Activated CD4-positive, alpha-beta T cell treated with anti-CD3 and anti-CD28 coated beads for 48 hours (primary cell): ENCODE measurements at places on chromosomes 2 and 18.

- DNase-seq = no peak
Measured at GRCh38 chr2:158818511-158818910, 23.4 kb downstream of the DAPL1 start.

DNA sequence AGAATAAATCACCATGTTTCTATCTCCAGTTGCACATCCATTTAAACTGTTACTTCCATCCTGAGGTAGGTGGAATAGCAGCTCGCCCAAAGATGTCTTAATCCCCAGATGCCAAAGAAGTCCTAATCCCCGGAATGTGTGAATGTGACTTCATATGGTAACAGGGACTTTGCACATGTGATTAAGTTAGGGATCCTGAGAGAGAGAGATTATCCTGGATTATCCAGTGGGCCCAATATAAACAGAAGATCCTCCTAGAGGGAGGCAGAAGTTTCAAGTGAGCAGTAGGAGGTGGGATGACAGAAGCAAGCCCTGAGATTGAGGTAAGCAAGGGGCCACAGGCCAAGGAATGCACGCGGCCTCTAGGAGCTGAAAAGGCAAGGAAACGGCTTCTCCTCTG, 19.8 kb downstream of the CREG2 start:
- no peak for DNase-seq

- no peak for DNase-seq
Measured at GRCh38 chr2:219278655-219279150, 463 bp upstream of the DNAJB2 start.

- no peak for DNase-seq
Measured at GRCh38 chr18:11407940-11408339, 201.5 kb upstream of the SLC35G4 start.

GRCh38 chr2:181643151-181643550, 13.8 kb downstream of the CERKL start:
- DNase-seq = no peak

DNA sequence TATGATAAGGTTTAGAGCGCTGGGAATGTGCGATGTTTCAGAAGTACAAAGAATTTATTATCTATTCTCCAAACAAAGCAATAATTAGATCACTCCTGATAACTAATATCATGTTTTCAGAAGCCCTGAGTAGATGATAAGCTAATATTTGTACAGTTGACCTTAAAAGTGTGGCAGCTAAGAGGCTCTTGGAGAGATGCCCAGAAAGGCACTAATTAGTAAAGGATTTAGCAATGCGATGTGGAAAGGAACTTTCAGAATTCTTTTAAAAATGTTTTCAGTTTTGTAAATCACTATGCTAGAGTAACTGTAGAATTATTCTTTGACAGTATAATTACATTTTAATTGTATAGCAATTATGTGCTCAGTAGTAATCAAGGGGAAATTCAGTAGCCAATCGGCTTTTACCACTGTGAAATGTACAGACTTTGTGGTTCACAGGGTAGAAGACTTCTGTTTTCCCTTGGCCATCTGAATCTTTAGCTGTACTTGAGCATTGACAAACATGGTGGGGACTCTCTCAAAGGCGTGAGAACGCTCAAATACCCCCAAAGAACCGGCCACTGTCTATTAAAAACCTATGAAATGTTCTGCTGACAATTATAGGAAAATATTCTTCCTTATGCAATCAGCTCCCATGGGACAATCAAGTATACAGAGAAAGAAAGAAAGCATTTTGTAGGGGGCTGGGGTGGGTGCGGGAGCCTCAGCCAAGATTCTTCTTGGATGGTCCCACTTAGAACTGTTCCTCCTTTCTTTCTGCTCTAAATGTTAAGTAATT, 262.8 kb upstream of the AGAP1 start:
- DNase-seq = no peak

GRCh38 chr2:83475371-83475770, 983.7 kb downstream of the SUCLG1 start:
- DNase-seq = no peak

DNA sequence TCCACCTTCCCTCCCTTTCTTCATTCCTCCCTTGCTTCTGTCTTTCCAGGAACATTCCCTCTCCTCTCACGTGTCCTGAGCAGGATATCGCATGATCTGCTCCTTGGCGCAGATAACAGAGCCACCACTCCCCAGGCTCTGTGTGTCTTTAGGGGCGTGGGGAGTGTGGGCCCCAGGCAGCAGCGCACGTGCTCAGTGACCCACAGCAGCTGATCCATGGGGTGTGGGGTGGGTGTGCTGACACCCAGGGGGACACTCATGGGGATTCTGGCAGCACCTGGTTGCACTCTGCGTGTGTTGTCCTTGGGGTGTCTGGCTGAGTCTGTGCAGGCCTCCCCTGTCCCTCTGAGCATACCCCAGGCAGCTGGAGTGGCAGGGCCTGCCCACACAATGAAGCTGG, 9.9 kb upstream of the FOSL2 start:
- no peak for DNase-seq

- DNase-seq = no peak
Measured at GRCh38 chr2:46574457-46575355, 95.3 kb downstream of the TMEM247 start.

GRCh38 chr2:137420744-137421143, 543.5 kb upstream of the HNMT start:
- no peak for DNase-seq

- no peak for DNase-seq
Measured at GRCh38 chr2:64638502-64639120, 15.1 kb downstream of the SERTAD2 start.

- no peak for DNase-seq
Measured at GRCh38 chr2:219538504-219538951, 5.1 kb downstream of the CHPF start.

DNA sequence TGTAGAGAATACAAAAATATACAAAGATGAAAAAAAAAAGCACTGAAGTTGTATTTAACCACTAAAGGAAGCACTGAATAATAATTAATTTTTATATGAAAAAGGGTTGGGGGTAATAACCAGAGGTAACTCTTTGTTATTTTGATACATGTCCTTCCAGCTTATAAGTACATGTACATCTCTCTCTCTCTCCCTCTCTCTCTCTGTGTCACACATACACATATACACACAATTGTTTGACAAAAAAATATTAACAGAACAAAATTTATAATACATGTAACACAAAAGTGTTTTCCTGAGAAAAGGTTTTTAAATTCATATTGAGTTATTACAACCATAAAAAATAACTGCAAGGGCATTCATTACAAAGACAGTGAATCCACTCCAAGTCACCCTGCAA, 4.6 kb downstream of the WIPF1 start:
- DNase-seq = no peak

GRCh38 chr2:95225658-95226057, 18.3 kb downstream of the ZNF892 start:
- DNase-seq = no peak

- DNase-seq = no peak
Measured at GRCh38 chr2:33510586-33510968, 34.1 kb downstream of the RASGRP3 start.

DNA sequence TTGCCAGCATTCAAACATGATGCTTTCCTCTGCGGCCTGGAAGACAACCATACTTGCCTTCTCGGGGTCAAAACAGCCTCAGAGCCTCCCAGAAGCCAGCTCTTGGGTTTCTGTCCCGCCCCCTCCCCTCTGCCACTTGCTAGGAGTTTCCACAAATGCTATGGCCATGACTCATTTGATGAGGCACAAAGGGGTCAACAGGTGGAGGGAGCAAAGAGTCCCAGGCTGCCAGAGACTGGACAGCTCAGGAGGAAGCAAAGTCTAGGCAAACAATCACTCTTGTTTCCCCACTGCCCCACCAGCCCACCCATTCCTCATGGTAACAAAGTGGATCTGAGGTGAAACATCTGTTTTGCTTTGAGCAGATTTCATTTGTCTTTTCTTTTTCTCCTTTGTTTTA, 551.1 kb downstream of the TNS1 start:
- DNase-seq = no peak

DNA sequence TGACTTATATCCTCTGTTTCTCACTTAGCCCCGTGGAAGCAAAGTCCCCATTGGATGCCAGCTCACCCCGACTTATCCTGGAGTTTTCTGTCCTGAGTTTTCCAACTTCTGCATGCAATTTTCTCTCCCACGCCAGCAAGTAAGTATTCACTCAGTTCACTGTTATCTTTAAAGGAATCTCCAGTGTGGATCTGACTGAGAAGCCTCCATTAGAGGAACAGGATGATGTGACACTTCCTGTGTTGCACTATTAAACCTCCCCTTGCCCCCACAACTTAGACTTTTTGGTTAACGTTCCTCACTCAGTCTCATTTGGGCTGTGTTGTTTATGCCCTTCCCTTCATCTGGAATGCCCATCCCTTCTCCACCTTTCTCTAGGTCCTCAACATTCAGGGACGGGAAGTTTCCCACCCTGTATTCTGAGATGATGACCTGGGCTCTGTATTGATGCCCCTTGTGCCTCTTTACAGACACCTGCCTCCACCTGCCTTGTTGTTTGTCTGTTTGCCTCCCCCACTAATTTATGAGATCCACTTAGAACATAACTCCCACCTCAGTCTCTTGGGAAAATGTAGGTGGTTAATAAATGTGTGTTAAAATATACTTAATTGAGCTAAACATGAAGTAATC, 536.1 kb upstream of the RAB6C start:
- no peak for DNase-seq

GRCh38 chr18:79379931-79380815, 15.6 kb upstream of the NFATC1 start:
- DNase-seq = no peak

- DNase-seq = no peak
Measured at GRCh38 chr2:218329027-218329825, 27.4 kb upstream of the CATIP start.

- peak; percentile 69 for DNase-seq
Measured at GRCh38 chr2:172972005-172972619, 103.5 kb upstream of the MAP3K20 start.

DNA sequence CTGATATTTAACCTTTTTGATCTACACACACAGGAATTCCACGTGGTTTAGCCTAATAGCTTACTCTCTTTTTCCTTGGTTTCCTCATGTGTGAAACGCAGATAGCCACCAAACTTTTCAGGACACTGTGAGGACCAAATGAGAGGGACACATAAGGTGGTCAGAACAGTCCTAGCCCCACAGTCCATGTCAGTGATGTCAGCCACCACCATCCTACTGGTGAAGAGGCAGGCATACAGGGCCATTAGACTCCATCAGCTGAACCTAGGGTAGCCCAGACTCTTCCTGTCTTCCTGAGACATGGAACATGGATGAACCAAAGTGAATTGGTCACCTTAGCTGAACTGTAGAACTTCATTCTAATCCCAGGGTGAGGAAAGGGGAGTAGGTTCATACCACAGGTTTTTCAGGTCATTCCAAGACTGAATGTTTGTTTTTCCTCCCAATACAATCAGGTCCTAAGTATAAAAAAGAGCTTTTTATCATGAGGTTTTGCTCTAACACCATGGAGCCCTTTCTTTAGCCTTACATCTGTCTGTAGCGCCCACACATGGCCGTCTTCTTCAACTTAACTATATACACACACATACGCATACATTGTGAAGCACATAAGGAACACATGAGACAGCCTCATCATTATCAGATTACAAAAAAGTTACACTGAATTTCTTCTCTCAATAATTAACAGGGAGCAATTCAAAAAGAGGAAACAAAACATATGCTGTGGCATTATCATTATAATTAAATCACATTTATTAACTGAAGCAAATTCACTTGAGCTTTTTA, 18.5 kb upstream of the NFE2L2 start:
- DNase-seq = no peak

DNA sequence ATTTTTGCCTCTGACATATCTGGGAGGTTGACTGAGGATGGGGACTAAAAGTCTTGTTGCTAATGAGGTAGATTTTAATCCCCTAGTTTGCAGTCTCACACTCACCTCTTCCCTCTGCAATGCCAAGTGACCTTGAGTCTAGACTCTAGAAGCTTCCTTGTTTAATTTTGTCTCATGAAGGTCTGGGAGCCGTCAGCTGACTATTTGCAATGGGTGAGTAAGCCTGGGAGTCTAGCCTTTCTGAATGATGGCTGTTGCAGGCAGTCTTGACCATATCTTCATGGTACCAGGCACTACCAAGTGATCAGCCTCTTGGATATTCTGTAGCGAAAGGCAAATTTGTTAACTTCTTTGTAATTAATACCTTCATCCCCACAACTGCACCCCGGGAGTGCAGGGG, 61.2 kb downstream of the ARHGAP15 start:
- DNase-seq = no peak

DNA sequence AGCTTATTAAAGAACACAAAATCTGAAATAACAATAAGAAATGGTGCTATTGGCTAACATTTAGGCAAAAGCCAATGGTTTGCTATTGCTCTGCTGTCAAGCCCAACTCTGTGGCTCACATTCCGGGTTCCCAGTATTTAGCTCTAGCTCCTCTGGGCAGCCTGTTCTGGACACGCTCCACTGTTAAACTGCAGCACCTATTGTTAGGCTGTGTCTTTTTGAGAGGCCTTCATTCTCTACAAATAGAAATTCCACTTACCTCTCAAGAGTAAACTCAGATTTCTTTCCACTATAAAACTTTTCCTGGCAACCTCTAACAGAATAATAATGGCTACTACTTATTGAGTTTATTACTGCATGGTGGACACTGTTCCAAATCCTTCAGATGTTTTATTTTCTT, 3.7 kb upstream of the KLHL14 start:
- DNase-seq = no peak

DNA sequence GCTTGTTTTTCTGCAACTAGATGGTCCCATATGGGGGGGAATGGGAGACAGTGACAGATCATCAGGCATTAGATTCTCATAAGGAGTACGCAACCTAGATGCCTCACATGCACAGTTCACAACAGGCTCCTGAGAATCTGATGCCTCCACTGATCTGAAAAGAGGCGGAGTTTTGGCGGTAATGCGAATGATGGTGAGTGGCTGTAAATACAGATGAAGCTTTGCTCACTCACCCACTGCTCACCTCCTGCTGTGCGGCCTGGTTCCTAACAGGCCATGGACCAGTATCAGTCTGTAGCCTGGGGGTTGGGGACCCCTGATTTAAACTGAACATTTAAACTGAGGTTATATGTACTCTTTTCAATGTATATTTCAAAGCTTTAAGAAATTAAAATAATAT, 40.7 kb downstream of the SOS1 start:
- DNase-seq = no peak

- DNase-seq = no peak
Measured at GRCh38 chr2:128640166-128640844, 321.6 kb upstream of the HS6ST1 start.

DNA sequence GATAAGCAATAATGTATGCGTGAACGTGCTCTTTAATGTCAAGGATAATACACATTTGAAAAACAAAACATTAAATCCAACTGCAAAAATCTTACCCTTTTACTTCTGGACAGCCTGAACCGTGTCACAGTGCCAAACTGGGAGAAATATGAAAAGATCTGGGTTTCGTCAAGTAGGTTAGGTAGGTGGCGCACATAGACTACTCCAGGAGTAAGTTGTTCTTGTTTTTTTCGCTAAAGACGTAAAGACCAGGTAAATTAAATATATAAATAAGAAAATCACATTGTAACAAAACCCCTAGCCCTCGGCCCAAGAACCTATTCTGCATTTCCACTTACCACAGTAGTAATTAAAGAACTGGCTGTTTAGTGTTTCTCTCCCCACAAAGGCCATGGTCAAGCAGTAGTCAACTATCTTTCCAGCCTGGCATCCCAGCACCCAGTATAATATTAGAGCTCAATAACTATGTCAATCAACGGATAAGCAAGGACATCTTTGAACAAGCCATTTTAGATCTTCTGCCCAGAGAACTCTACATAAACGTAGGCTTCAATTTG, 1.1 kb downstream of the NIFK start:
- DNase-seq = no peak
